ENCODE measurements at places on chromosomes 5 and 9.

GRCh38 chr9:38337706-38338264 lies 54.7 kb upstream of the ALDH1B1 start:
- no peak for DNase-seq

GRCh38 chr5:133741818-133742355 lies 129.5 kb upstream of the FSTL4 start:
- no peak for DNase-seq

- DNase-seq = peak; percentile 74
Observed at GRCh38 chr5:132437604-132438266, 52.8 kb downstream of the IRF1 start.

DNA sequence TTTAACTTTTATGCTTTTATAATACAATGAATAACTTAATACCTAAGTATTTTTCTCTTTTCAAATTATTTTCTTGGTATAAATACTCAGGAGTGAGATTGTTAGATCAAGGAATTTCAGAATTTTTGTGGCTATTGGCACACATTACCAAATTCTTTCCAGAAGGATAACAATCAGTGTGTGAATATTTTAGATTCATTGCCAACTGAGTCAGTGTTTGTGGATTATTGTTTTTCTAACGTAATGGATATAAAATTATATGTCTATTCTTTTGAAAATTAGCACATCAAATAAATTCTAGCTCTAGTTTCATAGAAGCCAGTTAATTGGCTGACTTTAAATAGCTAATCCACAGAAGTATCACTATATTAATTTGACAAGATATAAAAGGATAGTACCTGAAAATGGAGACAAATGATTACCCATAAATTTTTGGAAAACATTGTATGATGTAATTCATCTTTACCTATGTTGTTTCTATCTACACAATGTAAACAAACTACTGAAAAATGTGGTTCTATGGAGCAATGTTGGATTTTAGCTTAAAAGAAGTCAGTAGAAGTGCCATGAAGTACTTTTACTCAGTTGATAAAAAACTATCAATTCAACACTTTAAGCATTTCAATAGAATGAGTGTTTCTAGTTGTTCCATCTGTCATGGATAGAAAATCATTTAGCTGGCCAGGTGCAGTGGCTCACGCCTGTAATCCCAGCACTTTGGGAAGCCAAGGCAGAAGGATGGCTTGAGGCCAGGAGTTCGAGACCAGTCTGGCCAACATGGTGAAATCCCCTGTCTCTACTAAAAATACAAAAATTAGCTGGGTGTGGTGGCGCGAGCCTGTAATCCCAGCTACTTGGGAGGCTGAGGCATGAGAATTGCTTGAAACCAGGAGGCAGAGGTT lies 185.1 kb downstream of the ADAMTSL1 start:
- DNase-seq = no peak

Data from activated CD4-positive, alpha-beta T cell treated with anti-CD3 and anti-CD28 coated beads, Interleukin-2, Interleukin-4, amounts not matched to agents 100 ng/mL and 50 ng/mL, durations not matched to agents 16 hours and 8 hours (primary cell).